NCI-H2107 (cell line): ENCODE measurements at places on chromosomes 3 and 15.
A peak's percentile ranks its signal among the peaks of the same experiment; 100 is the strongest.

GRCh38 chr15:63083541-63083940 is 38.1 kb upstream of the LACTB start:
- DNase-seq, result no peak

- DNase-seq, result no peak
Measured at GRCh38 chr3:101677436-101678286, 729 bp upstream of the ZBTB11 start.

DNA sequence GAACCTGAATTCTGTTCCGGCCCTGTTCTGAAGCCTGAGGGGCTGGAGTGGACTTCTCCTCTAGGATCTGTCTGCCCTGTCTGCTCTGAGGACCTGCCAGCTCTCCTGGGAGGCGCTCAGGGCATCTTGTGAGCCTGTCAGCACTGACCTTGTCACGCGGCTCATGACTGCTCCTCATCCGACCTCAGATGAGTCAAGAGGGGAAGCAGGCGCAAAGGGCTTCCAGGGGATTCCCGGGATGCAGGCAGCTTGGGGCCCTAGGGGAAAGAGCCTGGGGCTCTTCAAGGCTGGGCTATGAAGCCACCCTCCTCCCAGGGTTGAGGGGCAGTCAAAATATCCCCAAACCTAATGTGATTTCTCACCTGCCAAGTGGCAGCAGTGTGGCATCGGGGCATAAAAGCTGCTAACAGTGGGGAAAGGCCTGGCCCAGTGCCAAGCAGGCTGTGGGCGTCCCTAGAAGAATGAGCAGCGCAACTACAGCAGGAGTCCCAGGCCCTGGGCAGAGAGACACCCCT is 27.6 kb upstream of the ANKDD1A start:
- no peak for DNase-seq

- DNase-seq, result no peak
Measured at GRCh38 chr3:58580826-58581327, 3.7 kb upstream of the FAM107A start.

GRCh38 chr3:157120071-157120892 is 39.7 kb downstream of the CCNL1 start:
- DNase-seq, result no peak

- no peak for DNase-seq
Measured at GRCh38 chr3:133979553-133979952, 50.2 kb downstream of the SLCO2A1 start.

DNA sequence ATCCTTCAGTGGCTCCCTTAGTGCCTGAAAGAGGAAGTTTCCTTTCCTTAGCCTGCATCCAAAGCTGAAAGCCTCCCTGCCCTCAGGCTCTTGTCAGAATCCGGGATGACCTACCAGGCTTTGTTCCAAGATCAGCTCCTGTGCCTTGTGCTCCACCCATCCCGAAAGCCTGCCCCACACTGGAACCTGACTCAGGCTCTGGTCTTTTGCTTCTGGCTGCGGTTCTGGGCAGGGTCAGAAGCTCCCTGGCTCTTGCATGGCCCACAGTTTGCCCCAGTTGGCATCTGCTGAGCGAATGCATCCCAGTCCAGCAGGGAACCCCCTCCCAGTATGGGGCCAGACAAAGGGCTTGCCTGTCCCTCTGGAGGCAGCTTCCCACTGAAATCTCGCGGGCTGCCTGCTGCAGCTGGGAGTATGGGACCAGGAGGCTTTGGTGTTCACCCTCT is 25.9 kb upstream of the KIF23 start:
- no peak for DNase-seq

DNA sequence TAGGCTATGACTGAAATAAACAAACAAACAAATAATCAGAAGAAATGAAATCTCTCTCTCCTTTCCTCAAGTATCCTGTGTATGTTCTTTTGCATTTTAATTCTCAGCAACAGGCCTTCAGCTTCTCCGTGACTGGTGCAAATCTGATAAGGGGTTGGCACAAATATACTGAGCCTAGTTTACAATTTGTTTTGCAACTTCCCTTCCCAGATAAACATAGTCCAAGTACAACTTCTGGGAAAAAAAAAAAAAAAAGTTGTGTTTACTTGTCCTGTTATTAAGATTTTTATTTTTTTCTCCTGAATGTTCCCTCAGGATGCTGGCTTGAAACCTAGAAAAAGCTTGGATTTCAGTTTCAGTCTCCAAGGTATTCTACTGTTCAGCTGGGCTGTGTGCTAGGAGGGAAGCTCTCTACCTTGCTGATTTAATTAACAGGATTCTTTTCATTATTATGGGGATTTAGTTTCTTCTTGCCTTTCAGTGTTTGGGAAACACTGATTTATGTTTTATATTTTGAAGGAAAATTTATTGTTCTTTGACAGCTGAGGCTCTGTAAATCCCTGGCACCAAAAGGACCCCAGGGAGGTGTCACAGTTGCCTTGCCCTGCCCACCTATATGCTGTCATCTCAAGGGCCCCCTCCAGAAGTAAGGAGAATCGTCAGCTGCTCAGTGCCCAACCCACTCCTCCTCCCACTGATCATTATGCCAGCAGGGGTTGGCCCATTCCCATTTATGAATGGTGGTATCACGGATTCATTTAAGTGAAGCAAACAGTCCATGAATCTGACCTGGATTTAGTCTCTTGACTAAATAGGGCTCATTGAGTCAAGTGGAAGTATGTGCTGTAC is 185.2 kb downstream of the MEIS2 start:
- DNase-seq, result no peak

- DNase-seq, result no peak
Measured at GRCh38 chr15:65059931-65060596, 7.7 kb downstream of the RASL12 start.

- DNase-seq, result no peak
Measured at GRCh38 chr15:75198560-75199356, 2.9 kb upstream of the C15orf39 start.

DNA sequence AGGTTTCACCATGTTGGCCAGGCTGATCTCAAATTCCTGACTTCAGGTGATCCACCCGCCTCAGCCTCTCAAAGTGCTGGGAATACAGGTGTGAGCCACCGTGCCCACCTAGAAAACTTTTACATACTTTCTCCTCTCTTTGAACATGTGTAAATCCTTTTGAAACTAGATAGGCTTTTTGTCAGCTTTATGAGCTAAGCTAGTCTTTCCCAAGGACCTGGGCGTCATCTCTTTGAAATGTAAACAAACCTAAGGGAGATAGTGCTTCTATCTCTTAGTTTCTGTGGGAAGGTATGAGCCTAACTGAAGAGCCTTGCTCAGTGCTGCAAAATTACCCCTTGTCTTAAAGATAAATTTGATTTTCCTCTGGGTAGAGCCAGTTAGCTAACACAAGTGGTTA is 4.8 kb downstream of the CX3CR1 start:
- no peak for DNase-seq

GRCh38 chr3:132273036-132273435 is 44.2 kb upstream of the ACP3 start:
- DNase-seq, result no peak

GRCh38 chr15:72098040-72098439 is 19.9 kb downstream of the MYO9A start:
- no peak for DNase-seq

GRCh38 chr15:81843226-81843625 is 202.6 kb downstream of the MEX3B start:
- no peak for DNase-seq

DNA sequence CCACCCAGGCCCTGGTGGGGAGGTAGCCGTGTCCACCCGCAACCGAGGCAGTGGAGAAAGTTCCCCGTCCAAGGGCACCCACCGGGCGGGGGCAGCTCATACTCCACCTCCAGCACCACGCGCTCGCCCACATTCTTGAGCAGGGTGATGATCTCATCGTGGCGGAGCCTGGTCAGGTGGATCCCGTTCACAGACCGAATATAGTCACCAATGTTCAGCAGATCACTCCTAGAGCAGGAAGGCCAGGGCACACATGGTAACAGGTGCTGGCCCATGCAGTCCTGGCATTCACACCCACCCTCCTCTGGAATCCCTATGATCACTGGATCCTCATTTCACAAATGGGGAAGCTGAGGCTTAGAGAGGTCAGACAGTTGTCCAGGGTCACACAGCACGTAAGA is 15.8 kb downstream of the GRIP2 start:
- DNase-seq, result no peak

DNA sequence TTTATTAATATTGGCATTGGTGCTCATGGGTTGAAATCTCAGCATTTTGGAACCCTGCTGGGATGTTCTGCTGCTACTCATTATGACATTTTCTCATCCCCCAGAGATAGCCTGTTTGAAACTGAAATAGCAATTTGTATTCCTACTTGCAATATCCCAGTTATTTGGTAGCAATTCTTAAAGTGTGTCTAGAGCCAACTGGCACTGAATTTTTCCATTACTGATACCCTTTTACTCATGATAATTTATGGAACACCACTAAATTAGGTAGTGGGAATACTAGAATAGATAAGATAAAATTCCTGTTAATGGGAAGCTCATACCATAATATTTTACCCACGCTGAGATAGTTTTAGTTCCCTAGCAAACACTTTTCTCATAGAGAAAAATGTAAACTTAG is 309.3 kb downstream of the SV2B start:
- DNase-seq, result no peak

DNA sequence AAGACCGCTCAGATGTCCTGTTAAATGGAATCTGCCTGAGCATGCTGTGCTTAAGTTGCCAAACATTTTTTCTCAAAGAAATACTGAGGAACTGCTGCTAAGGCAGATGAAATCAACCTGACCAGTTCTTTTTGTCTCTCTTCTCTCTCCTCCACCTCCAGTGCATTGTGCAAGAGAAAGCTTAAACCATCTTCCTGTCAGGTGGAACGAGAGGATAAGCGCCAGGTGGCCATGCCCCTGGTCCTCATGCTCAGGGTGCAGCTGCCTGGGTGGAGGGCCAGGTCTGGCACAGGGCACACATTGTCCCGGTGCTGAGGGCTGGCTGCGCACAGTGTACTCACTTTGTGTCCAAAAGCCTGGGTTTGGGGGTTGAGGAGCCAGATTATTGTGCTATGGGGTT is 176.2 kb upstream of the TP63 start:
- DNase-seq, result no peak

DNA sequence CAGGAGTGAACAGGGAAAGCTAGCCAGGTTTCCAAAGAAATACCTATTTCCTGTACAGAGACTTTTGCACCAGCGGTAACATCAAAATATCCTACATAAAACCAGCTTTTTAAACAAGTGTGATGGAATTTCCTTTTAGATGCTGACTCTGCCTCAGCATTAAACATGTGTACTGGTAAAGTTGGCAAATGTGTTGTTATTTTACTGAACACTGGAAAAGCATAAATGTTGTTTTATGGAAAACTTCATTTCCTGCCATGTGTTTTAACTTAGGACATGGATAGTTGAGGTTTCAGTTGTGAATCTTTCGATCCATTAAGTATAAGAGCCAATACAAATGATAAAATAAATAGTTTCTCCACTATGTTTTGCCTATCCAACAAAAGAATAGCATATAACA is 15.7 kb downstream of the OXNAD1 start:
- DNase-seq, result no peak

DNA sequence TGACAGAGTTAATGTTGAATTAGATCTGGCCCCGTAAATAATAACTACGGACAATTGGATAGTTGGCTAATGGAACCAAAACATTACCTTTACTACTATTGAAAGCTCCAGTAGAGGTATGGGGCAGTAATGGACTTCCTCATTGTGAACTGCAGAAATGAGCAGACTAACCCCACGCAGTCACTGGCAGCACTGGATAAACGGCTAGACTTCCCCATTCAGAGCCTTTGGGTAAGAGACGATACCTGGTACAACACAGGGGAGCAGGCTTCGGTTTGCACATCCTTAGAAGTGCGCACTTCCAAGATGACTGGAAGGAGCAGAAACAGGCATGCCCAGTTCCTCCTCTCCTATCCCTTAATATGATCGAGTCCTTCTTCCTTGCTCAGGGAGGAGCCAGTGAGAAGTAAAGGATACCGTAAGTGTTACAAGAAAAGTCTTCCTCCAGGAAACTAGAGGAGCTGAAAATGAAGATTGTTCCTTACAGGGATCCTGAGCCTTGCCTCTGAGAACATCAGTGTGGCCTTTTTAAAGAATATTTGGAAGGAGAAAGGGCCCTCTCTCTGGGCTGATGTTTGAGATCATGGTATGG is 100.5 kb upstream of the NECTIN3 start:
- DNase-seq, result no peak

DNA sequence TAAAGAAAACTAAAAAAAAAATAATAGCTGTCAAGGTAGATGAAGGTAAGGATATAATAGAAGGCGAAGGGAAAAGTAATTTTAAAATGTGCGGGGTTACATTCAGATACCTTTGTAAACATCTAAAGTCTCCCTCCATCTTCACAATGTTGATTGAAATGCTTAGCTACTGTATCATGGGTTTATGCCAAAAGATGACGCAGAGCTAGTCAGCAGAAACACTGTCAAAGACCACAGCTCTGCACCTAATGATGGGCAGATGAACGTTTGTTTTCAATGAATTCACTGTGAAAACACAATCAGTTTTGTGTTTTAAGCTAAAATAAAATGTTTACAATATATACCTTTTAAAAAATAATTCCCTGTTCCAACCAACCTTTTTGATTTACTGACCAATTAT is 61.2 kb downstream of the RFTN1 start:
- DNase-seq, result no peak

DNA sequence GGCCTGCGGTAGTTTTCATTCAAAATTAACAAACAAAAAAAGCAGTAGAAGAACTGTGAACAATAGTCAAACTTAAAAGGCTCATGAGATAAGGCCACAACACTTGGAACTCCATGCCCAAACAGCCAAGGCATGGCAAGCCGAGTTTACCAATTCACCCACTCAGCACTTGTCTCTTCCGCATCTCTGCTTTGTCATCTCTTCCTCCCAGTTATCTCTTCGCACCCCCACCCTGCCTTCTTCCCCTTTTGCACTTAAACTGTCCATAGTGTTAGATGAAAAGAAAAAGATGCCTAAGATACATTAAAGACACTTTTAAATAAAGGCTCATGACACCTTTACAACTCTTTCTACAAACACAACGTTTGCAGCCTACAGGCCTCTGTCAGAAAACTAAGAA is 11.1 kb downstream of the TLE3 start:
- no peak for DNase-seq

- no peak for DNase-seq
Measured at GRCh38 chr15:70473581-70474370, 289.6 kb downstream of the UACA start.

- peak; percentile 30 for DNase-seq
Measured at GRCh38 chr3:142022381-142022780, 127.0 kb downstream of the TFDP2 start.

DNA sequence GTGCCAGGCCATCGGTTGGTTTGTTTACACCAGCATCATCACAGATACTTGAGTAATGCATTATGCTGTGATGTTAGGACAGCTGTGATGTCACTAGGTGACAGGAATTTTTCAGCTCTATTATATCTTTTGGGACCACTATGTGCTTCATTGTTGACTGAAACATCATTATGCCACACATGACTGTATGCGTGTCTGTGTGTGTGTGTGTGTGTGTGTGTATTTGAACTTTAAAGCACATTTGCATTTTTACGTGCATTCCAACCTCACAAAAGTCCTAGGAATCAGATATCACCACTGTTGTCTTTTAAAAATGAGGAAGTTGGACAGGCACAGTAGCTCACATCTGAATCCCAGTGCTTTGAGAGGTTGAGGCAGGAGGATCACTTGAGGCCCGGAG is 223.0 kb downstream of the TBL1XR1 start:
- no peak for DNase-seq

- DNase-seq, result no peak
Measured at GRCh38 chr3:143989461-143989860, 17.8 kb downstream of the DIPK2A start.
